ENCODE measurements at places on chromosomes 12 and 14.

GRCh38 chr14:101073598-101073965 is 170.1 kb upstream of the RTL1 start:
- no peak for DNase-seq

DNA sequence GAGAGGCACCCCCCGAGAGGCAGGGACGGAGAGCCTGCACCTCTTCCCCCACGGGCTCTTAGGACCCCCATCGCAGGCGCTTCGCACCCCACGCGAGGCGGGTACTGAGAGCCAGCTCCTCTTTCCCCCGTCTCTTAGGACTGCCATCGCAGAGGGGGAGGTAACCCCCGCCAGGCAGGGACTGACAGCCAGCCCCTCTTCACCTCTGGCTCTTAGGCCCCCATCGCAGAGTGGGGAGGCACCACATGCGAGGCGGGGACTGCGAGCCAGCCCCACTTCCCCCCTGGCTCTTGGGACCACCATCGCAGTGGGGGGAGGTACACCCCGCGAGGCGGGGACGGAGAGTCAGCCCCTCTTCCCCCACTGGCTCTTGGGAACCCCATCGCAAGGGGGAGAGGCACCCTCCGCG is 46.1 kb downstream of the DDX11 start:
- DNase-seq, result no peak

GRCh38 chr12:107417004-107417403 is 268.6 kb upstream of the PWP1 start:
- DNase-seq, result no peak

DNA sequence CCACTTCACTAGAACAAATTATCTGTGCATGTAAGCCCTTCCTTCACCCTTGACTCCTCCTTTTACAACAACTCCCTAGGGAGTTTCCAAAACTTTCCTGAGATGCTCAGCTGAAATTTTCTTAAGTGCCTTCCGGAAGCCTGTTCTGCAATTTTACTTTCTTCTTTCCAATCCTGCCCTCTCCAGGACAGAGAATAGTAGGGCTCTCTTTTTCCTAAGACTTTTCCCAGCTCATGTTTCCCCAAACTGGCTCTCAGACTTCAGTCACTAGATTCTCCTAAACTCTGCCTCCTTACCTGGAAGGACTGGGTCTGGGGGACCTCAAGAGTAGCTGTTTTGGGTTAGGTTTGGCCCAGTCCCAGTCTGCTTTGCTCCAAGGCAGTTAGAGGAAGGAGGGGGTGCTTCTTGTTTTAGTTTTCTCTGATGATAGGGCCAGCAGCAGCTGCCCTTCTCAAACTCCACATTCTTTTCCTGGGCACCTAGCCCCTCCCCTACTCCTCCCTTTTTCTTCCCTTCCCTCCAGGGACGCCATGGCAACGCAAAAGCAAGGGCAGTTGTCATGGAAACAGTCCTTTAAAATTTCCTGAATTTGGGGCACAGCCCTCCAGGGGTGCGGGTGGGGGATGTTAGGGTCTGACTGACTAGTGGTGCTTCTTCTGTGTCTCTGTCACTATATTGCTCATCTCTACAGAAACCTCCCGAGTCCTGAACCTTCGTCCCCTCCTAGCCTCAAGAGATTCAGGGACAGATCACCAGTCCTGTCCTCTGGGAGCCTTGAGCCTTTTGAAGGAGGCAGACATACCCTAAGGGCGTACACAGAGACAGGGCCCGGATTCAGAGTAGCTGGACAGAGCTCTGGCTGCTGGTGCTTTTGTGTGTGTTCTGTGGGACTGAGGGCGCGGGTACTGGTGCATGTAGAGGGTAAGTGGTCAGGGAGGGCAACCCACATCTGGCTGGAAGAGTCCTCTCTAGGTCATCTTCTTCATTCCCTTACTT is 17.0 kb downstream of the PPP1R1A start:
- DNase-seq, result no peak

GRCh38 chr12:93759512-93760081 is 82.4 kb downstream of the CRADD start:
- DNase-seq, result no peak

- DNase-seq, result no peak
Measured at GRCh38 chr14:68919129-68919927, 59.8 kb downstream of the ACTN1 start.

DNA sequence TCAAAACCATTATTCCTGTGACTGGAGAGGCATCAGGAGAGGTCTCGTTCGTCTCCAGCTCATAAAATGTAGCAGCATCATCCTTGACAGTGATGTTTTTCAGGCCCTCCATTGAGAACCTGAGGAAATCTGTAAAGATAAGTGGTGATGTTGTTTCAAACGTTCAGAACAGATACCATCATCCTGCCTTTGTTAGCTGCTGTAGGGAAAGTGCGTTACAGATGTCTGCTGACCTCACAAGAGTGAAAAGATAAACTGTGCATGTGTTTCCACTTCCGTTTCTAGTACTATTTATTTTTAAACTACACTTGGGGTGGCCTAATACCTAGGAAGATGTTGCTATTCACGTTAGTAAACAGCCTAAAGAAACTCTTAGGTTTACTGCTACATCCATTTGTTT is 28.4 kb downstream of the BCL2L14 start:
- no peak for DNase-seq

GRCh38 chr12:2387103-2387834 is 334.5 kb downstream of the CACNA1C start:
- DNase-seq, result no peak

DNA sequence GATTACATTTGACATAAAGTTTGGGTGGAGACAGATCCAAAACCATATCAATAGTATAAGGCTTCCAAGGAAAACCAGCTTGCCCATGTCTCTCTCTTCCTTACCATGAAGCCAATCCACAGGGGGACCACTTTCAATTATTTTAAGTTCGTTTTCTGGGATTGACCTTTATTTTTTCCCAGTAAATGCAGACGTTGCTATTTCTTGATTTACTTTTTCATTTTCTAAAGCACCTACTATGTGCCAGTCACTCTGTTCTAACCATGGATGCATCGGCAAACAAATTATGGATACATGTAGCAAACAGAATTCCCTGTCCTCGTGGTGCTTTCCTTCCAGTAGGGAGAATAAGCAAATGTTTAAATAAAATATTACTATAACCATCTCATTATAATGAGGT is 65.8 kb upstream of the KCNA1 start:
- no peak for DNase-seq

DNA sequence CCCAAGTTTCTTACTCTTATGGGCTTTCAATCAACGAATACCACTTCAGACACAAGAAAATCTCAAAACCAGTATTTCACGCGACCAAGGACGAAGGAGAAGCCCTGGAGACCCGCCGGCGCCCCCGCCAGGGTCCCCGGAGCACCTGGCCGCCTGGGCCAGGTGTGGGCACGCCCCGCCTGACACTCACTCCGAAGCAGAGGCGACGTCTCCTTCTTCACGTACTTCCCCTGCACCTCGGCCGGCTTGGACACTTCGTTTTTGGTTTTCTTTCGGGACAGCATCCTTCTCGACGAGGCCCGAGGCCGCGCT is 466 bp downstream of the SAV1 start:
- no peak for DNase-seq

DNA sequence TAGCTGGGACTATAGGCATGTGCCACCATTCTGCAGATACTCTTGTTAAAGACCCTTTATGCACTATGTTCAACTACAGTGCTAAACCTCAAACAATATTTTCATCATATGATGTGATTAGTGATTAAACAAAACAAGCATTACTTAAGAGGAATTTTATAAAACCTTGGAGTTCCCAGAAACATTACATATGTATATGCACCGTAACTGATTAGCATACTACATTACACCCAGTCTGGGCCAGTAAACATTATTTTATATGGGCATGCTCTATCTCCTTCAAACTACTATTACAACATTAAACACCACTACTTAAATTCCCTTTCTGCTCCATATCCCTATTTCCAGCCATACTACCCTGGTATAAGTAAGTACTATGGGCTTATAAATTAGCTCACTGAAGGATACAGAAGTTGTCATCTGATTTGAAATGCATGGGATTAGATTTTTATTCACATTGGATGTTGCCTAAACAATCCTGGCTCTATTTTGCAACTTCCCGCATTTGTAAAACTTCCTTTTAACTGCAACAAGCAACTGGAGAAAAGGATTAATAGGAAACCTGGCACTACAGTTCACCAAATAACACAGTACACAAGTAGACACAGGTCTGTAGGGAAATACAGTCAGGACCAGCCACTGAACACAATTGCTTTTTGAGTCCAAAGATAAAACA is 205.8 kb downstream of the MED13L start:
- DNase-seq, result no peak

DNA sequence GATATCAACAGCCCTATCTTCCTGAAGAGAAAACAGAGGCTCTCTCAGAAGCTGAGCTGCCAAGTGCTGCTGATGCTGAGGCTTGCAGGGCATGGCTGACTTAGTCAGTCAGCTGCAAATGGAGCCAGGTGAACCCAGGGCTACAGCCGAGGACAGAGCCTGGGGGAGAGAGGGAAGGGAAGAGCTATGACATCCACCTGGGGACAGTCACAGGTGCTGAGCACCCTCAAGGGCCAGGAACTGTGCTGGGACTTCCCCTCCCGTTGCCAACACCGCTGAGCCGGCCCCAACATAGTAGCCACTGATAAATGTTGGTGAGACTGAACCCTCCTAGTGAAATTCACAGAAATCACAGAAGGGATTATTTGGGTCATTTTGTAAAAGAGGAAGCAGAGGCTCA is 6.7 kb upstream of the CHGA start:
- no peak for DNase-seq

DNA sequence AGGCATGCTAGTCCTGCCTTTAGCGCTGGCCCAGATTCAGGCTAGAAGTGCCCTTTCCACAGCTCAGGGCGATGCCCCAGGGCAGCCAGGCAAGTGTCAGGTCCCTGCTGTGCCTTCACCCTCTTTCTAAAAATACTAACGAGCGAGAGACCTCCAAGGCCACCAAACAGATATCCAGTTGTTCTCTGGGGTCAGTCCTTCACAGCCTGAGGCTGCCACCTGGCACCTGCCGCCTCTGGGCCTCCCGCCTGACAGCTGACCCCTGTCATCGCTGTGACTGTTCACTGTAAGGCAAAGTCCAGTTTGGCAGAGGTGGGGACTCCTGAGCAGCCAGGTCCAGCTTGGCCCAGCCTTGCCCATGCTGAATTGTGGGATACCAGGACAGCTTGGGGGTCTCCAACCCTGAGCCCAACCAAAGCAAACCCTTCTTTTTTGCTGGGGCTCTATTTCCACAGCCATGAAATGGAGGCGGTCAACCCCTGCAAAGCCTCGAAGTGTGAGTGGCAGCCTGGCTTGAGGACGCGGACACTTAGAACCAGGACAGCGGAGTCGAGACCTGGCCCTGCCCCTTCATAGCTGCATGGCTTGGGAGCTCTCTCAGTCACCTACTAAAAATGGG is 79.9 kb downstream of the NINJ2 start:
- DNase-seq, result peak; percentile 52

DNA sequence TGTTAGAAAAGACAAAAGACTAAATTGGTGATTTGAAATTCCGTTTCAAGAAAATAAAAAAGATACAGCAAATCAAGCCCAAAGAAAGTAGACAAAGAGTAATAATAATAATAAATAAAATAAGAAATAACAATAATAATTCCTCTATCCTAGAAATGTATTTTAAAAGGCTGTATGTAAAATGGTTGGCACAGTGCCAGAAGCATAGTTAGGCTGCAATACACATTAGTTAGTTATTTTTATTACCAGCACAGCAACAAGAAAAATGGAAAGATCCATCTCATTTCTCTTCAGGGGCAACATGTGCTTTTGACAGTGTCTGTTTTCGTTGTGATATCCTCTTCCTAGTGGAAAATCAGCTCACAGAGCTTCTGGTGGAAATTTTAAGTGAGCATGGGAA is 174.1 kb upstream of the TMTC1 start:
- peak; percentile 45 for DNase-seq

- no peak for DNase-seq
Measured at GRCh38 chr12:3137814-3138445, 60.8 kb downstream of the TSPAN9 start.

- no peak for DNase-seq
Measured at GRCh38 chr12:2940564-2940963, 18.6 kb upstream of the TEAD4 start.

GRCh38 chr12:51814311-51815088 is 34.0 kb downstream of the FIGNL2 start:
- peak; percentile 93 for DNase-seq

GRCh38 chr14:28059254-28059653 is 707.3 kb upstream of the FOXG1 start:
- DNase-seq, result no peak

DNA sequence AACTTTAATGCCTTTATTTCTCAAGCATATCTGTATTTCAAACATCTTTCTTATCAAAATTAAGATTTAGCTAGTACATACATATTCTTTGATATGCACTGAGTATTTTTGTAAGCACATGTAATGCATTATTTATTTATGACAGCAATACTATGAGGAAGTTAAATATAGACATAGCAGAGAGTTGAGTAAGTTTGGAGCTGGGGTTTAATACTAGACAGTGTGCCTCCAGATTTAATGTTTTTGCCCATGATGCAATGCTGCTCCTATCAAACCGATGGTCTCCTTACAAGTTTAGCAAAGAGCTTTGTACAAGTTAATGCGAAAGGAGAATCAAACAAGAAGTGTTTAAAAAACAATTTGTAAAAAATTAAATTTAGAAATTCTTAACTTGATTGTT is 826.6 kb upstream of the MGAT4C start:
- DNase-seq, result no peak

DNA sequence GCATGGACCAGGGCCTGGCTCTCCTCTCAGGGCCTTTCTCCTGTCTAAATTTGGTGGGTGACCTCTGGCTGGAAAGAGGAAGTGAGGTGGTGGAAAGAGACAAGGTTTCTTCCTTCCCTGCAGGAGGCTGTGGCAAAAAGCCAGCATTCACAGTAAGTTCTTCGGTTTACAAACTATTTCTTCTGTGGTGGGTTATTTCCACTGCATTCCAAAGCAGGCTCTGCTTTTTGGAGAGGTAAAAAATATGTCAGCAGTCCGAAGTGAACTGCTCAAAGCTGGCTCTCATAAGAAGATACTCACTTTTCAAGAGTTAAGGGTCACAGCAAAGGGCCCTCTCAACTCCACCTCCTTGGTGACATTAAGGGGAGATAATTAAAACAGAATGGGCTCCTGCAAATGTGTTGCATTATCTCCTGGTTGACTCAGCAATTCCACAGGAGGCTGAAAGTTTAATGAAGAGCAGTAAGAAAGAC is 48.9 kb upstream of the POC1B start:
- DNase-seq, result no peak
